Neuronal stem cell (in vitro differentiated cells): ENCODE measurements at places on chromosomes 2 and 18.

DNA sequence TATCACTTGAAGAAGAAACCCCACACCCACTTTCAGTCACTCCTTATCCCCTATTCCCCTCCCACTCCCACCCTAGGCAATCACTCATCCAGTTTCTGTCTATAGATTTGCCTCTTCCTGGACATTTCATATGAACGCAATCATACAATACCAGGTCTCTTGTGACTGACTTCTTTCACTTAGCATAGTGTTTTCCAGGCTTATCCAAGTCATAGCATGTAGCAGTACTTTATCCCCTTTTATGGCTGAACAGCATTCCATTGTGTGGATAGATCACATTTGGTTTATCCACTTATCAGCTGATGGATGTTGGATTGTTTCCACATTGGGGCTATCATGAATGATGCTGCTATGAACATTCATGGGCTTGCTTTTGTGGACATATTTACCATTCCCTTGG lies 6.6 kb downstream of the CFAP221 start:
- DNase-seq, result no peak

GRCh38 chr2:107525406-107525805 lies 301.3 kb upstream of the RGPD4 start:
- DNase-seq, result no peak

DNA sequence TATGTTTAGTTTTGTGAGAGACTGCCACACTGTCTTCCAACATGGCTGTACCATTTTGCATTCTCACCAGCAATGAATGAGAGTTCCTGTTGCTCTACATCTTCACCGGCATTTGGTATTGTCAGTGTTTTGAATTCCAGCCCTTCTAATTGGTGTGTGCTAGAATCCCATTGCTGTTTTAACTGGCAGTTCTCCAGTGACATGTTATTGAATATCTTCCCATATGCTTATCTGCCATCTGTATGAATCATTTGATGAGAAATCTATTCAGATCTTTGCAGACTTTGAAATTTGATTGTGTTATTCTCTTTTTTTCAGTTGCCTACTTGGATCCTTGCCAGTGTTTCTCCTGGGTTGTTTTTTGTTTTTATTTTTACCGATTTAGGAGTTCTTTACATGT lies 99.0 kb downstream of the SNTG2 start:
- no peak for DNase-seq

GRCh38 chr2:241147336-241147735 lies 1.9 kb downstream of the PASK start:
- DNase-seq, result no peak

DNA sequence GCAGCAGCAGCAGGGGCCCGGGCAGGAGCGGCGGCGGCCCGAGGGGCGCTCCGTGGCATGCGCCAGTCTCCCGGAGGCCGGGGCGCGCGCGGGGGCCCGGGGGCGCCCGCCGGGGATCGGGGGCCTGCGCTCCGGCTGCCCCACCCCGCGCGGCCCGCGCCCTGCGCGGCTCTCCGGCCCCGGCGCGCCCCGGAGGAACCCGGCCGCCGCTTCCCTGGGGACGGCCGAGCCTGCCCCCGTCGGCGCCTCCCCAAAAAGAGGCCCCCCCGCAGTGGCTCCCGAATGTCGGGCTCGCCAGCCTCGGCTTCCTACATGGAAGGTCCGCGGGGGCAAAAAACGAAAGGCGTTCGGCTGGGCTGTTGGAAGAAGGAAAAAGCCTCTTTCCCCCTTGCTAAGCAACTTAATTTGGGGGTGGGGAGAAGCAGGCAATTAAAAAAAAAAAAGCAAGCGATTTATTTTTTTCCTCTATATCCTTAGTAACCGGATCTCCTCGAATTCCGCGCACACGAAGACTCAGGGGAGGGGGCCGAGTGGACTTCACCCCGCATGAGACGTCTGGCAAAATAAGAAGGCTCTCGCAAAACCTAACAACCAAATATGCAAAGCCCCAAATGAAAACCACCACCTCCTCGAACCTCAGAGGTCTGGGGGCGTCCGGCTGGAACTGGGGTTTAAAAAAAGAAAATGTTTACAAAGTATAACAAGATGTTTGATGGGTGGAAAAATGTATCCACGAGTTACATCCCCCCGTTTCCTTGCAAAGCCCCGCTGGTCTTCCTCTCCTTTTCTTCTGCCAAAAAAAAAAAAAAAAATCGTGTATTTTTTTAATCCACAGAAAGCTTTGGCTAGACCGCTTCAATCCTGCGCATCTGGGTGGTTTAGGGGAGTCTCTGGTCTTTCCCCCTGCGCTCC lies at the start of gene SMAD7:
Gene SMAD7 (minus strand): TSS at position 430 of the 912 bp plus-strand sequence. CDS start 541 bp downstream, outside the sequence.
- DNase-seq, result no peak

DNA sequence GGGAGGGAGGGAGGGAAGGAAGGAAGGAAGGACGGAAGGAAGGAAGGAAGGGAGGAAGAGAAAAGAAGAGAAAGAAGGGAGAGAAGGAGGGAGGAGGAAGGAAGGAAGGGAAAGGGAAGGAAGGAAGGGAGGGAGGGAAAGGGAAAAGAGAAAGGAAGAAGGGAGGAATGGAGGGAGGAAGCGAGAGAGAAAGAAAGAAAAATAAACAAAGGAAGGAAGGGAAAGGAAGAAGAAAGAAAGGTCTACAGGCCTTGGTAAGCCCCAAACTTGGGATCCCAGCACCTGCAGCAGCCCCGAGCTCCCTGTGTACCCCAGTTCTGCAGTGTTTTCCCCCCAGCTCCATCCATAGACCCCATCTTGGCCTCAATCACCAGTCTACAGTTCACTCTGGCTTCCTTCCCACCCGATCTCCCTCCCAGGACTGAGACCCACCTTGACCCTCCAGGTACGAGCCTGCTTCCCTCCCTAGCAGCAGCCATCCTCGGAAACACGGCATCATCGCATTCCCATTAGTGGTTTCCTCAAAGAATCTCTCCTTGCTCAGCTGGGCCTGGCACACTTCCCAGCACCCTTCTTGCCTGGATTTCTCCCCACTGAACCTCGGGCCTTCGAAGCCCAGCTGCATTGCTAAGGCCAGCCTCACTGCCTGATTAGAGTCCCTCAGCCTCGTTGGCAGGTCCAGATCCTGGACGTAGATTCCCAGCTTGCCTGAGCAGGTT lies 46.1 kb upstream of the SH3BP4 start:
- no peak for DNase-seq

DNA sequence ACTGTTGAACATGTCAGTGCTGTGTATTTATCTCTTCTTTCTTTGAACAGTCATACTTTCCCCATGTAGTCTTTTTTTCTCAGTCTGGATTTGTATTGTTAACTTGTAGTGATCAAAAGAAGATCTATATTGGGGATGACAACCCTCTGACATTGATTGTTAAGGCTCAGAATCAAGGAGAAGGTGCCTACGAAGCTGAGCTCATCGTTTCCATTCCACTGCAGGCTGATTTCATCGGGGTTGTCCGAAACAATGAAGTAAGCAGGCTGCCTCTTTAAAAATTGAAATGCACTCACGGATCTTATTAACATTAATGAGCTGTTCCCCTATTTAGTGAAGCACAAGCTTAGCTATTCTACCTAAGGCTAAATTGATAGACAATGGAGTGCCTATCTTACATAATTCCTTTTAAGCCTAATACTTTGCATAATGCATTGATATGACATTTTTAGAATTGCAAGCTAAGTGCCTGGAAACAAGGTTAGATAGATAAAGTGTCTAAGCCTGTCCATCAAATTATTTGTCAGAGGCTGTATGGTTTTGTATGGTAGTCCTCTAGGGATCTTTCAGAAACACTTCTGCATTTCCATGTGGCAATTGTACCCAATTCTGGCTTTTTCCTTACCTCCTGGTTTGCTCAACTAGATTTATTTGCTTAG lies 29.3 kb upstream of the FAM171B start:
- no peak for DNase-seq

DNA sequence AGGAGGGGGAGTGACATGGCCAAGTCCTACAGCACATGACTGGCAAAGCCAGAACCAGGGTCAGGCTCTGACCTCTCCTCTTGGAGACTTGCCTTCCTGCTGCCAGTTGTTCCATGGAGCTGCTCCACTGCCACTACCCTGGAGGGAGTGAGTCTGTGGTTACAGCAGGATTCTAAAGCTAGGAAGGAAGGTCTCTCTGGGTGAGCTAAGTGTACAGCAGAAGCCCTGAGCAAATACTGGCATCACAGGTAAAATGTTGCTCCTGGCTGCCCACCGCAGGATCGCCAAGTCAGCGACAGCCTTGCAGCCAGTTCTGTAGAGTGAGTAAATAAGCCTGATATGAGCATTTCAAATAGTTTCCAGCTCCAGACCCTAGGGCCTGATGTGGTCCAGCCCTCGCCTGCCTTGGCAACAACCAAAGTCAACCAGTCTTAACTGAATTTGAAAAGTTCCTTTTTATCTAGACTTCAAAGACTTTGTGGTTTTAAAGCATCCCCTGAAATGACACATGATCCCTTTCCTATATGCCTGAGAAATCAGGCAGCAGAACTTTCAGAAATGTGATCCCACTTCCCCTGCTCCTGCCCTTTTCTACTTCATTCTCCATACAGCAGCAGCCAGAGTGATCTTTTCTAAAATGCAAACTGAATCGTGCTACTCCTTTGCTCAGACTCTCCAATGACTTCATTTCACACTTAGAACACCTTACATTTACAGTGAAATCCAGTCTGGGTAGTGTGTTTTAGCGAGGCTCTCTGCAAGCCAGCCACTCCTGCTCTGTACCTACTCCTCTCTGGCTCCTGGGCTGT lies 114.3 kb downstream of the MGAT5 start:
- DNase-seq, result no peak

- DNase-seq, result no peak
These were observed 125.7 kb downstream of the UXS1 start for GRCh38 chr2:106068451-106068850.

DNA sequence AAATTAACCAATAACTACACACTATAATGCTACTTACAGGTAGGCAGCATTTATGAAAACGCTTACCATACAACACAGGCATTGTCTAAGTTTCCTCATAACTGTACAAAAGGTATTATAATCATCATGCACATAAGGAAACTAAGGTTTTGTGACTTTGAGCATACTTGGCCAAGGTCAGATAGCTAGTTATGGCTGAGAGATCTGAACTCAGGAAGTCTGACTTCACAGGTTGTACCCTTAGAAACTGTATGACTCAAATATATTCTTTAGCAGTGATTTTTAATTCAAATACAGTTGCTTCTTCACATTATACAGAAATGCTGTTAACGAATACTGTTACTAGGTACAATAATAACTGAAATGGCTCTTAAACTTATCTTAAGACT lies 89.3 kb downstream of the TRIP12 start:
- no peak for DNase-seq

DNA sequence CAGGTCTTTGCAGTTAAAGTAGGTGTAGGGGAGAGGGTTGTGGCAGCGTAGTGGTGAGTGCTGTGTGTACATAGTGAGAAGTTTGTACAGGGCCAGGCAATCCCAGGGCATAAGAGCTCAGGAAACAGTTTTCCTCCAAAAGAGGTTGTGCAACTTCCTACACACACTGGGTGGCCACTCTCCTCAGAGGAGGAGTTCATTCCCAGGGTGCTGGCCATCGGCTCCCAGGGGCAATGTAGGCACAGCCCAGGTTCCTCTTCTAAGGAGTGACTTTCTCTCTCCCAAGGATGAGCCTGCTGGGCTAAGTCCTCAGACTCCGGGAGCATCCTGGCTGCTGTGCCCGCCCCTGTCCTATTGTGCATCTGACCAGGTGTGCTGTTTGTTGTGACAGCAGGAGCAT lies 3.0 kb downstream of the ACOXL start:
- DNase-seq, result no peak

DNA sequence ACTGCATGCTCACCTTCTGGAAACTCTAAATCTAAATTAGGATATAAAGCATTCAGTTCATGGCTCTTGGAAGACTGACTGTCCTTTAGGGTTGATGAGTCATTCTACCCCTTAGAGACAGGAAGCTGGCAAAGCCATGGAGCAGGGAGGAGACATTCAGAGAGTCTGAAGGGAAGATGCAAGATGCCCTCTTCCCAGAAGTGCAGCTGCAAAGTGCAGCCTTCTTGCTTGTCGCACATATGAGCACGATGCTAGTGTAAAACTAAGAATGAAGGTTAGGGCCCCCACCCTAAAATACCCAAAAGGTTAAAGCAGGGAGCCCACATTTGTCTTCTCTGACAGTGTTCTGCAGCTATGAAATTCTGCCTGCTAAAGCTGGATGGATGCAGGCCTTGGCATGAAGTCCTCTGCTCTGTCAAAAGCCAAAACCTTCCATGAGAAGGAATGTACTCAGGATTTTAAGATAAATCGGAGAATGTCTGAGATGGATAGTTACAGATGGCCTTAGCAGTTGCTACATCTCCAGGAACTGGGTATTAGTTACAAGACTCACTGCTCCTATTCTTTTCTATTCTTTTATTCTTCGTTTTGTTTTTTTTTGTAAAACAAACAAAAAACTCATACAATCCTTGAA lies 89.7 kb downstream of the POLE4 start:
- no peak for DNase-seq

- DNase-seq, result peak; percentile 24
These were observed 52.5 kb downstream of the FECH start for GRCh38 chr18:57533868-57534510.

GRCh38 chr2:174051741-174052583 lies 86.8 kb upstream of the SP3 start:
- DNase-seq, result no peak

GRCh38 chr2:49154140-49154539 lies at the start of gene FSHR:
TSS of gene FSHR (minus strand) at chr2:49154515. CDS start at chr2:49154417, 98 bp downstream.
- no peak for DNase-seq

GRCh38 chr2:62163834-62164233 lies 32.1 kb upstream of the B3GNT2 start:
- no peak for DNase-seq

DNA sequence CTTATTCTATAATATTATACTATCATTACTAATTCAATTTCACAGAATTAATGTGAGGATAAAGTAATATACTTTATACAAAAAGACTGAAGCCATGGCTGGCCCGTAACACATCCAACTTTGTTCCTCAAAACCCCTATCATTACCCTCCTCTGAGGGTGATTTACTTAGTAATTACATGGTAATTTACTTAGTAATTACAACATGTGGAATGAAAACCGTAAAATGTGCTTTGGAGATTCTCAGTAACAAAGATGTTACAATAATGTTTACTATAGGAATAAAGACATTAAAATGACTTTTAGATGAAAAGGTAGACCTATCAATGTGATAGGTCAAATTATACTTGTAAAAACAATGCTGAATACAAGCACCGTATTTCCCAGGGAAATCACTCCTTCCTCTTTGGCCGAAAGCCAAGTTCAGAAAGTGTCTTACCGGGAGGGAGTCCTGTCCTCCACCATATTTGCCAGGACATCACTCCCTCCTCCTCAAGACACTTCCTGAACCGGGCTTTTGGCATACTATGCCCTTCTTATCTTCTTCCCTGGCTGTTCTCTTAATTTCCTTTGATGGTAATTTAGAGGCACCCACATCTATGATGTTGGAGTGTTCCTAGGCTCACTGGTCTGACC lies 1047.8 kb downstream of the SOCS6 start:
- DNase-seq, result no peak

GRCh38 chr2:24040511-24040910 lies 6.7 kb downstream of the WDCP start:
- DNase-seq, result no peak

DNA sequence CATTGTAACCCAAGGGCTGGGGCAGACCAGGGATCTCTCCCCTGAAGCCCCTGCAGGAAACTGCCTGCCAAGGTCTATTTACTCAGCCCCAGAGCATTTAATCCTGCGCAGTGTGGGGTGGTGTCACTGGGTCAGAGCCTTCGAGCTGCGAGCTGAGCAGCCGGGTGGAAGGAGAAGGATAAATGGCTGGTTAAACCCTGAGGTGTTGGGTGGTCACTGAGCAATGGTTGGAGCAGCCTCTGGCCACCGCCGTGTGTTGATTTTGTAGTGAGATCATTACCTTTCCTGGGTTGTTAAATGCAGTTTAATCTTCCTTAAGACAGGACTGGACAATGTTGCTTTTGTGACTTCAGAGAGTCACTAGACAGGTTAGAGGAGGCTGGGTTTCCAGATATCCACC lies 98.1 kb downstream of the SETBP1 start:
- no peak for DNase-seq
